ENCODE measurements at places on chromosomes 7 and 10. TPM values are rescaled to one million over a fixed set of nuclear protein-coding genes. Genes with fewer than 3 reads are reported as not detected.

DNA sequence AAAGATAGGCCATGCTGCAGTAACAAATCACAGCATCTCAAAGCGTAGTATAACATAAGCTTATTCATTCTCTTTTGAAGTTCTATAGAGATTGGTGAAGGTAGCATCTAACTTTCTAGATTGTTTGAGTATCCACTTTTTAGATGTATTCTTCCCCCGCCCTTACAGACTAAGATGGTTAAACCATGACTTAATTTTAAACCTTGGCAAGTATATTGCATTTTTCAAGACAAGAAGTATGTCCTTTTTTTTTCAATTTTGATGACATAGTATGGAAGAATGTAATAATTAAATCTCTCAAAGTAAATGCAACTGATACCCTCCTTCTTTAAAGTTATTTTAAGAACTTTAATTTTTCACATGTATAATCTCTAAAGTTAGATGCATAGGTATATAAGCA lies 190.0 kb downstream of the KCND2 start:
- no peak for DNase-seq

DNA sequence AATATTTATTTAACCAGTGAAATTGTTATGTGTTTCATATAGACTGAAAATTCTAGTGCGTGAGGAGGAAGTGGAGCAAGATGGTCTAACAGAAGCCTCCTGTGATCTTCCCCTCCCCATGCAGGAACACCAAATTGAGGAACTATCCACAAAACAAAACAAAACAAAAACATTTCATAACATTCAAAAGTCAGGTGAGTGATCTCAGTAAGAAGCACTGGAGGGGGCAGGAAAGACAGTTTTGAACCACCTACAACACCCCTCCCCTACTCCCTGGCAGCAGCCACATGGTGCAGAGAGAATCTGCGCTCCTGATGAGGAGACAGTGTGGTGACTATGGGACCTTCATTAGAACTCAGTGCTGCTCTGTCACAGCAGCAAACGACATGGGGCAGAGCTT lies 221.9 kb upstream of the SEMA3C start:
- no peak for DNase-seq

Gene GIMAP1
- 24.5 TPM for total RNA-seq

DNA sequence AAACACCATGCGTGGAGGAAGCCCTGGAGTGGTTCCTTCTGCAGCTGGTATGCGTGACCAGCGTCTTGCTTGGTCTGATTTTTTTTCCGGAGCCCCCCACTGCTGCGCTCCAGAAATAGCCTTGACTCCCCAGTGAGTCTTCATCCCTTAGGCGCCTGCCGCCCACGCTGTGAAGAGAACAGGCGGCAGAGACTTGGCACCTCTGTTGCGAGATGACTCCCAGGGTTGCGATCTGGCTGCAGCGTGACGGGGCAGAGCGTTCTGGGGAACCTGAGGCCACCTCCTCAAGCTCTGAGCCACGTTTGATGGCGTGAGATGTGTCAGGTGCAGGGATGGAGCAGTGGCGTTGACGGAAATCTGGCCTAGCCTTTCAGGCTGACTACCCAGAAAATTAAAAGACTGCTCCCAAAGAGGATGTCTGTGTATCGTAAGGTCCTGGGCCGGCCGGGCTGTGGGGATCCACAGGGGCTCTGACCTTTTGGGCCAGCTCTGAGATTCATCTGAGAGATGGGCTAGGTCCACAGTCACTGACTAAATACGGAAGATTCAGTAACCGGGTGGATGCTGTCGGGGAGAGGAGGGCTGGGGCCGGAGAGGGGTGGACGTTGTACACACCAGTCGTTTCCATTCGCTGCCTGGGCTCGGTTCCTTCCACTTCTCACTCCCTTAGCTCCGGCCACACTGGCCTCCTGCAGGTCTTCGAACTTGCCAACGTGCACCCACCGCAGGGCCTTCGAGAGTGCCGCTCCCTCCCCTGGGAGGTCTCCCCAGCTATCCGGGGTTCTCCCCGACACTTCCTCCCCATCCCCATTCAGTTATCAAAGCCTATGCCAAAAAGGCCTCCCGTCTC lies 33.8 kb downstream of the PFKFB3 start:
- no peak for DNase-seq

Gene CPA4
- not detected for total RNA-seq

DNA sequence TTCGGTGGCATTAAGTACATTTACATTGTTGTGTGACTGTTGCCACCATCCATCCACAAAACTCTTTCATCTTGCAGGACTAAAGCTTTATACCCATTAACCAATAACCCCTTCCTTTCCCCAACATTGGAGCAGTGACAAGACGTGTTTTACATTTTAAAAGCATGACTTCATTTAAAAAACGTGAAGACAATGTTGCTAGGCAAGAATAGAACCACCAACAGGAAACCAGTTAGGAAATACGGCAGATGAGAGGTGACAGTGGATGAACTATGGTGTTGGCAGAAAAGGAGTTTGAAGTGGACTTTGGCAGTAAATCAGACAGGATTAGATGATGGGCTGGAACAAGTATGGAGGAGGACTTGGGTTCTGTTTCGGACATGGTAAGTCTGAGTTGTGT lies 17.0 kb downstream of the TMEM236 start:
- peak; percentile 95 for DNase-seq

DNA sequence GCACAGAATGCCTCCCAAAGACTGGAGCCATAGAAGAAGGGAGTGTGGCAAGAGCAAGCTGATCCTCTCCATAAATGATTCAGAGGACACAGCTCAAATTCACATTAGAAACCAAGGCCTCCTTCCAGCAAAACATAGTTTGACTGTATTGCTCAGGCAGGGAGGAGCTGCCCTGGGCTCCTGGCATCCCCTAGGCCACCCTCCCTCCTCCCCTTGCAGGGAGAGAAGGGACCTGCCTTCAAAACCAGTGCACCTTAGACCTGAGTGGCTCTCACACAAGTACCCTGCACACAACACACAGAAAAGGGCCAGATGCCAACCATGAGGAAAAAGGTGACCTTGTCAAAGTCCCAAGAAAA lies 64.7 kb downstream of the CREB3L2 start:
- DNase-seq = no peak

GRCh38 chr10:119608316-119609155 lies 11.8 kb upstream of the TIAL1 start:
- DNase-seq = peak; percentile 15

DNA sequence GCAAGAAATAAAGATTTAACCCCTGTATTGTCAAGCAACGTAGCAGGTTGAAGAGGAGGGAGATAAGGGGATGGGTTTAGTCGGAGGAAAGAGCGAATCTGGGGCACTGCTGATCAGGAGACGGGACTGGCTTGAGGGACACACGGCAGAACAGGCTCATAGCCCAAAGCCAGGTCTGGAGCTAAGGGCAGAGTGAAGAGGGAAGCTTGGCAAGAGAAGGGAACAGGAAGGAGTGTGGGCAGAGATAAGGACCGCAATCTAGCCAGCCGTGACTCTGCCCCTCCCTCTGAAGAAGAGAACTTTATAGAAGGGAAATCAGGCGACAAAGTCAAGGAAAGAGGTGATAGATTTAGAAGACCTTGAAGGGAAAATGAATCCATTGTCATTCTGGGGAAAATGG lies 67.6 kb downstream of the CAV1 start:
- peak; percentile 94 for DNase-seq
